ENCODE measurements at places on chromosomes 6 and 20.

- no peak for DNase-seq
These were observed 40.3 kb upstream of the XRN2 start for GRCh38 chr20:21262812-21263211.

DNA sequence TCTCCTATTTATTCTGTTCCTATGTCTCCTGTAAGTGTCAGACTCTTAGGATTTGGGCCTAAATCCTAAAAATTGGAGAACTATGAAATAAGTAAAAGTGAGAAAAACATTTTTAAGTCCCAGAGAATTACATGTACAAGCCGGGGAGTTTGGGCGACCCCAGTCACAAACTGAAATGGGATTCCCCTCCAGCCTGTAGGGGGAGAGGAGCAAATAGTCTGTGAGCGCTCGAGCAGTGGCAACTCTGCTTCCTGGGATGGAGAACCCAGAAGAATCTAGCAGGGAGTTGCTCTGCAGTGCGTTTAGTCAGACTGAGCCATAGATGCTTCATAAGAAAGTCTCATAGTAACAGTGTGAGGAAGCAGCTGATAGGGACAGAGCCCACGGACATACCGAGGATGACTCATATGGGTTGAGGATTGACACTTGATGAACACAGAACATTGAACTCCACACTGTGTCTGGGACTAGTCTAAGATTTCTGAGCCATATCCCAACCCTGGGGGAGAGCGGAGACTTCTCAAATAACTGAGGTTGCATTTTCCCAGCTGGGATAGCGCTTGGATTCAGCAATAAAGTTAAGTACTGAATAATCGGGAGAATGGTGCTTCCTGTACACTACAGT is 437.2 kb downstream of the BCKDHB start:
- no peak for DNase-seq

DNA sequence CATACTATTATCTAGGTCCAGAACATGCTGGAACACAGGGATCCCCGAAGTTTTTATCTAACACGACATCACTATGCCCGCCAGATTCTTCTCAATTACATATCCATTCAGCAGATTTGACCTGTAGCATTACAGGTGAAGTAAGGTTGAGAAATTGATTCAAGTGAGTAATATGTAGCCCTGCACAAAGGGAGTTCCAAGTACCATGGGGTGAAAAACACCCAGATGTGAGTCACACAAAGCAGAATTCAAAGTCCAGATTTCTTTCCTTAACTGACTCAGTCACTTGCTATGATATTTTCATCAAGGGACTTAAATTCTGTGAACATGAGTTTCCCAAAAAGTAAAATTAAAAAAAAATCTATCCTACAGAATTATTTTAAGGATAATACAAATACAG is 655.4 kb upstream of the PTCHD4 start:
- DNase-seq: no peak

- no peak for DNase-seq
These were observed 17.7 kb upstream of the MAP3K7 start for GRCh38 chr6:90604546-90604945.

- no peak for DNase-seq
These were observed 97.6 kb downstream of the FAM50B start for GRCh38 chr6:3946778-3947177.
